ENCODE measurements at places on chromosomes 6 and 20.

- no peak for DNase-seq
These were observed 181.9 kb downstream of the HDGFL1 start for GRCh38 chr6:22751223-22751622.

GRCh38 chr20:25030007-25030648, 27.8 kb downstream of the ACSS1 start:
- DNase-seq, result no peak

DNA sequence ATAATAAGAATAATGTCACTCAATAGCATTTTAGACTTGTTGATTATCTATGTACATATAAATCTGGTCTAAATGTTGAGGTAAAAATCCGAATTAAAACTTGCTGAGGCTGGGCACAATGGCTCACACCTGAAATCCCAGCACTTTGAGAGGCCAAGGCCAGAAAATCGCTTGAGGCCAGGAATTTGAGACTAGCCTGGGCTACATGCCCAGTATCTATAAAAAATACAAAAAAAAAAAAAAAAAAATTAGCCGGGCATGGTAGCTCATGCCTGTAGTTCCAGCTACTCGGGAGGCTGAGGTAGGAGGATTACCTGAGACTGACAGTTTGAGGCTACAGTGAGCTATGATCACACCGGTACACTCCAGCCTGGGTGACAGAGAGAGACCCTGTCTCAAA, 34.2 kb upstream of the SUPT3H start:
- DNase-seq, result no peak

- no peak for DNase-seq
These were observed 74.4 kb downstream of the PKHD1 start for GRCh38 chr6:52013035-52013434.

GRCh38 chr6:170476360-170476759, 76.7 kb downstream of the PSMB1 start:
- DNase-seq, result no peak

GRCh38 chr6:82396964-82397751, 33.5 kb downstream of the TPBG start:
- DNase-seq, result no peak

- DNase-seq, result no peak
These were observed 52.4 kb downstream of the NINL start for GRCh38 chr20:25532971-25533391.

DNA sequence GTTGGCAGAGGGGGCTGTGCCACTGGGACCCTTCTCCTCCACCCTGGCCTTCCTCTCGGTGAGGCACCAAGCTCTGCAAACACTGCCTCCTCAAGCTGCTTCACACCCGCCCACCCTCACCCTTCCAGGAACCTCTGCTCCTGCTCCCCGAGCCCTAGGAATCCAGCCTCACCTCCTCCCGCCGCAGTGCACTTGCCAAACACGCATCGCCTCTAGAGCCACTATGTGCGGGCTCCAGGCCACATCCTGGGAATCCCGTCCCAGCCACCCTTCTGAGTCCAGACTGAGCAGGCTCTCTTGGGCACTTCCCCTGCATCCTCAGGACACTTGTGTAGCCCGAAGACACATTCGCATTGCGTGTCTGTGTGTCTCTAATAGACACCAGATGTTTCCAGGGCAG, 18.5 kb downstream of the PSMG4 start:
- no peak for DNase-seq

GRCh38 chr6:15763837-15764236, 101.0 kb upstream of the DTNBP1 start:
- DNase-seq, result no peak

DNA sequence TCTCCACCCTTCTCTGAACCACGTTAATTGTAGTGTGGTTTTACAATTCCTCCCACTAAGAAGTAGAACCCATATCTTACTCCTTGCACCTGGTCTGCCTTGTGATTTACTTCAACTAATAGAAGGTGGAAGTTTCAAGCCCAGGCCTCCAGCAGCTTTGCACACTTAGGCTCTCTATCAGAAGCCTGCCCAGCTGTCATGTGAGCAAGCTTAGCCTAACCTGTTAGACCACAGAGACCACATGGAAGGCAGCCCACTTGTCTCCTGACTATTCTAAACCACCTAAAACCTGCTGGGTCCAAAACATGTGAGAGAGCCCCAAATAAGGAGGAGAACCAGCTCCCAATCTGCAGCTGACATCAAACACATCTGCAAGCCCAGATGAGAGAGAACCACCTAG, 127.6 kb upstream of the BTBD3 start:
- DNase-seq, result no peak

- DNase-seq, result no peak
These were observed 128.3 kb downstream of the UTRN start for GRCh38 chr6:144413418-144413817.
